K562 (cell line): ENCODE measurements at places on chromosomes 13 and 19.

DNA sequence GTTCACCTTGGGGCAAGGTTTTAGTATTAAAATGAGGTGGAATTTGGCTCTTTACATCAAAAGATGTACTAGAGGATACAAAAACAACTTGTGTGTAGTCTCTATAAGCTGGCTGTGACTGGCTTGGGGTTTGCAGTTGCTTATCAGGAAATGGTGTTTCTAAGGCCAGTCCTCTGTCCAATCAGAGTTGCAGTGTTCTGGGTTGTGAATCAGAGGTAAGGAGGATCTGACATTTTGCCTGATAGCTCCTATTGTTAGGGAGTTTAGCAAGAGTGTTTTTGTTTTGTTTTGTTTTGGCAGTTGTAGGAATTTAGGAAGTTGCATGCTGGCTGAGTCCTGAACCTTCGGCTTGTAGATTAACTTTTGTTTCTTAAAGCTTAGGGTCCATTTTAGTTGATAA is 20.1 kb upstream of the ESD start:
- DNase-seq = no peak

- no peak for DNase-seq
Measured at GRCh38 chr13:67200605-67201004, 29.5 kb downstream of the PCDH9 start.

DNA sequence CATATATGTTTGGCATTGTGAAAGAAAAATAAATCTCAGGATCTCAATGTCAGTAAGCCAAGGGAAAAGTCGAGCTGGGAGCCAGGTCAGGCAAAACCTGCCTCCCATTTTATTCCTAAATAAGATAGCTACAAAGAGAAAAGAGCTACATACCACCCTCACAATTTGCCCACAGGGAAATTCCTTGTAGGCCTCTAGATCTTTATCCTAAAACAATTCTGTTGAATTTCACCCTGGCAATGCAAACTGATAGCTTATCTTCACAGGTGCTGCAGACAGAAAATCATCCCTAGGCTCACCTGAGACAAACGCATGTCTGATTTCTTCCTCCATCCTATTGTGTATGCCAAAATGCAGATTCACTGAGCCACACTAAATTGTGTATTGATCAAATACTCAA is 2587.1 kb downstream of the PCDH9 start:
- no peak for DNase-seq

DNA sequence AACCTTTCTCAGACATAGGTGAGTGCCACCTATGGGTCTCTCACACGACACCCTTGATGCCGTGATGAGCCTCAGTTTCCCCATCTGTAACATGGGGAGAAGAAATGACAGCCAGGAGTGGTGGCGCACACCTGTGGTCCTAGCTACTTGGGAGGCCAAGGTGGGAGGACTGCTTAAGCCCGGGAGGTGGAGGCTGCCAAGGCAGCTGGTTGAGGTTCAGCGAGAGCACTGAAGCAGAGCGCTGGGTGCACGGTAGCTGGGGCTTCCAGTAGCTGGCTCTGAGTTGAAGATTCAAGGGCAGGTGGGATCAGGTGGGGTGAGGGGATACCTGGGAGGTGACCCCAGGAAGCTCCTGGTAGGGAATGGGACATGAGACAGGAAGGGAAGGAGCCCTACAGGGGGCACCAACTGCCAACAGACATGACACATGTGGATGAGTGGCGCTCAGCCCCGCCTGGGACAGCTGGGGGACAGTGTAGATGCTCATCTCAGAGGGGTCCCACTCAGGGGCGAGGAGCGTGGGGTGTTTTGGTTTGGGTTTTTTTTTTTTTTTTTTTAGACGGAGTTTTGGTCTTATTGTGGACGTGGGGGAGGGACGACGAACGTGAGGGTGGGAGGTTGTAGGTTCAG is 6.5 kb upstream of the SSBP4 start:
- DNase-seq = no peak
